Endodermal cell (in vitro differentiated cells): ENCODE measurements at places on chromosomes 2 and 18. TPM values are rescaled to one million over a fixed set of nuclear protein-coding genes. Genes with fewer than 3 reads are reported as not detected.

DNA sequence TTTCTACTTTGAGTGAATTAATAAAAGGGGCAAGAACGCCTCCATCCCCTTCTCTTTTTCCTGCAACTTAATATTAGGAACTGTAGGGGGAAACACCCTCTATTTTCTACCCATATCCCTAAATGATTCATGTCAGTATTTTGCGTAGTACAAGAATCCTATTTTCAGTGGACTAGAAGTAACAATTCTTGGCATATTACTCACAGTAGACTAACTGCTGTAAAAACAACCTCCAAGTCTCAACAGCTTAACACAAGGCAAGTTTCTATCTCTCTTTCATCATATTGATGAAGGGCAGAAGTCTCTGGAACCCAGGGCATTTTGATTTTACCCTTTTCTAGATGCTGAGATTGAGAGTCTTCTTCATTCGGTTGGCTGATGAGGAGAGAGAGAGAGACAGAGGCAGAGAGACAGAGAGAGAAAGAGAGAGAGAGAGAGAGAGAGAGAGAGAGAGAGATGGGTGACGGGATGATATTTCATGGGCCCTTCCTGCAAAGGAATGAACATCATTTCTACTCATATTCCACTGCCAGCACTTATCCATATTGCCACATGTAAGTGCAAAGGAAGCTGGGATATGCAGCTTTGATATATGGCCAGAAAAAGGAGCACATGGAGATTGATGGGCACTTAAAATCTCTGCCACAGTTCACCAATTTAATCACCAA lies 481.6 kb downstream of the LPIN1 start:
- H3K36me3 ChIP-seq, result no peaks in the 10 kb centered on the region
- H3K4me3 ChIP-seq, result no peak overlapping the region
- H3K27me3 ChIP-seq, result no peaks in the 10 kb centered on the region
- no peaks in the 10 kb centered on the region for H3K4me1 ChIP-seq

DNA sequence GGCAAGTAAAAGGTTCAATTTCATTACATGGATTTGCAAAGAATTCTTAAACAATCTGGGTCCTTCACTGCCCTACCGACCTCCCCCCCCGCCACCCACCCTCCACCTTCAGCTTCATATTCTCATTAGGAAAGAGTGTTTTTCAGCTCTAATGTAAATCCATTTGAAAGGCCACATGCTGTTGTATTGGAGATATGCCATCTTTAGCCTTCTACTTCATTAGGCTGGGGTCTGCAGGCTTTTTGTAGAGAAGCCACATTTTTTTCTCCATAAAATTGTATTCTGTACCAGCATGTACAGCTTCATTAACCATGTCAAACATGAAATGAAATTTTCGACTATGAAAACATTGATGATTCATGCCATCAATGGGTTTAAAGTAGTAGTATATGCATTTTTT lies 42.8 kb upstream of the THUMPD2 start:
- no peak overlapping the region for H3K27ac ChIP-seq
- H3K27me3 ChIP-seq, result no peaks in the 10 kb centered on the region
- DNase-seq, result no peak
- no peaks in the 10 kb centered on the region for H3K4me1 ChIP-seq

DNA sequence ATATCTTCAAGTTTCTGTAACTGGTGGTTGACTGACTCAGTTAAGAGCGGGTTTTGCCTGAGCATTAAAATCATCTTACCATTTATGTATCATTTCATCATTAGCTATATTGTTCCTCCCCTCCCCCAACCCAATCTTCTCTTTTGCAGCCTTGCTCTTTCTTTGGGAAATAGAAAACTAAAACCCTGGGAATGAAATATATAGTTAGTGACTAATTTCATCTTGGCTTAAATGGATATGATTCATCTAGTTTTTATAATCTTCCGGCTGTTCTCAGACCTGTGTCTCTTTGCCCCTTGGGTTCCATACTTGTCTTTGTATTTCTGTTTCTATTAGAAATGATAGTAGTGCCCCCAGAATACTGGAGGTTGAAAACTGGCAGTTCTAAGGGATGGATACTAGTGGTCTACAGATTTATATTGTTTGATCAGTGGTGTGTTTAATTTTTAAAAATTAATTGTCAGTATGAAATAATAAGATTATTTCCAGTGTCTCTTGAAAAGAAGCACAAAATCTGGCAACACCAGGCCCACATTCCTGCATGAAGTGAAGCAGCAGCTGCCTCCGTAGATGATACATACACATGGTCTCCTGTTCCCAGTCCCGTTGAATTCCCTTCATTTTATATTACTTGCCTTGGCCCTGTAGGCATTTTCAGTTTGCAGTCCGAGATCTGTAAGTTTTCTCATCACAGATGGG lies 44.5 kb downstream of the PHLPP1 start:
- H3K27ac ChIP-seq, result no peak overlapping the region
- no peaks in the 10 kb centered on the region for H3K27me3 ChIP-seq
- H3K4me1 ChIP-seq, result no peaks in the 10 kb centered on the region
- DNase-seq, result peak; percentile 49
- H3K36me3 ChIP-seq, result no peaks in the 10 kb centered on the region
- no peak overlapping the region for H3K4me3 ChIP-seq

DNA sequence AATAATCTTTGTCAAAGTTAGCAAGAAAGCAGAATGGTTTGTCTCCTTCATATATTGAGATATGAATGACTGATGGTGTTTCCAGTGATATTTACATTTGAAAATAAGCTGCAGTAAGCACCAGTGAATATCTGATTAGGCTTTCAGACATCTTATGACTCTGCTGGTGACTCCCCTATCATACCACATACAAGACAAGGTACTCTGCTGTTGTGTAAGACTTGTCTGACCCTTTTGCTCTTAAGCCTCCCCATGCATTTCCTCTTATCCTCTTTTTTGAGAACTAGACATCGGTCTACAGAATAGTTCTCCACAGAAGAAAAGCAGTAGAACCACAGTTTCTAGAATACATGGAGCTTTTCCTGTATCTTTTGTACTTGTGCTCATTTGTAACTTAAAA lies 9.3 kb downstream of the POLI start:
- DNase-seq, result no peak
- no peak overlapping the region for H3K4me3 ChIP-seq
- peaks cover 80% of the 10 kb centered on the region for H3K36me3 ChIP-seq

DNA sequence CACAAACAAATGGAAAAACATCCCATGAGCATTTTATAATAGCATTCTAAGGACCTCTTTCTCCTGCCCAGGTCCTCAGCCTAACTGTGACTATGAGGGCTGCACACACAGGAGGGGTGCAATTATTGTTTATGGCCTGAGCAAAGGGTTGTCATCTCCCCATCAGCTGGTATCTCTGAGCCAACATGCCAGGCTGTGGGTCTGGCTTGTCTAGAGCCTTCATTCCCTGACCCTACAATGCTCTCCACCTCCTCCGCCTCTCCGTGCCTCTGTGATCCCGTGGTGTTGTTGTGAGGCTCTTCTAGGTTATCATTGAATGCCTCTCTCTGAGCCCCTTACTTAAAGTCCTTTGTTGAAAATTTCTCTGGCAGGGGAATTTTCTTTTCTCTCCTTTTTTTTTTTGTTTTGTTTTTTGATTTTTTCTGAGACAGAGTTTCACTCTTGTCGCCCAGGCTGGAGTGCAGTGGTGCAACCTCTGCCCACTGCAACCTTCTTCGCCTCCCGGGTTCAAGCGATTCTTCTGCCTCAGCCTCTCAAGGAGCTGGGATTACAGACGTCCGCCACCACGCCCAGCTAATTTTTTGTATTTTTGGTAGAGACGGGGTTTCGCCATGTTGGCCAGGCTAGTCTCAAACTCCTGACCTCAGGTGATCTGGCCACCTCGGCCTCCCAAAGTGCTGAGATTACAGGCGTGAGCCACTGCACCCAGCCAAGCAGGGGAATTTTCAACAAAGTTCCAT lies 126.4 kb downstream of the SMAD7 start:
- no peaks in the 10 kb centered on the region for H3K36me3 ChIP-seq
- DNase-seq, result peak; percentile 25
- no peak overlapping the region for H3K4me3 ChIP-seq

- DNase-seq, result no peak
- H3K36me3 ChIP-seq, result no peaks in the 10 kb centered on the region
- H3K27ac ChIP-seq, result no peak overlapping the region
- no peaks in the 10 kb centered on the region for H3K4me1 ChIP-seq
- no peak overlapping the region for H3K4me3 ChIP-seq
Measured at GRCh38 chr18:56900195-56901094, 246.4 kb upstream of the BOD1L2 start.

- no peak overlapping the region for H3K27ac ChIP-seq
- no peaks in the 10 kb centered on the region for H3K36me3 ChIP-seq
- no peak overlapping the region for H3K4me3 ChIP-seq
- peaks cover 6% of the 10 kb centered on the region for H3K4me1 ChIP-seq
Measured at GRCh38 chr2:234137400-234138014, 87.0 kb downstream of the SPP2 start.

DNA sequence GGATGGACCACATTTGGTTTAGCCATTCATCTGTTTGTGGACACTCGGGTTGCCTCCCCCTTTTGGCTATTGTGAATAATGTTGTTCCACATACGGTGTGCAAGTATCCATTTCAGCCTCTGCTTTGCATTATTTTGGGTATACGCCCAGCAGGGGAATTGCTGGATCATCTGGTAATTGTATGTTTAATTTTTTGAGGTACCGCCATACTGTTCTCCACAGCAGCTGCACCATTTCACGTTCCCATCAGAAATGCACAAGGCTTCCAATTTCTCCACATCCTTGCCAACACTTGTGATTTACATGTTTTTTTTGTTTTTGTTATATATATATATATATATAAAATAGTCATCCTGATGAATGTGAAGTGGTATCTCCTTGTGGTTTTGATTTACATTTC lies 54.6 kb upstream of the TWIST2 start:
- H3K4me1 ChIP-seq, result no peaks in the 10 kb centered on the region
- H3K4me3 ChIP-seq, result no peak overlapping the region
- no peak overlapping the region for H3K27ac ChIP-seq
- H3K36me3 ChIP-seq, result no peaks in the 10 kb centered on the region
- no peaks in the 10 kb centered on the region for H3K27me3 ChIP-seq

- no peaks in the 10 kb centered on the region for H3K27me3 ChIP-seq
- DNase-seq, result no peak
- no peaks in the 10 kb centered on the region for H3K36me3 ChIP-seq
- H3K27ac ChIP-seq, result peak overlapping the region; percentile 7
Measured at GRCh38 chr2:101983928-101984327, 7.8 kb upstream of the IL1R2 start.

GRCh38 chr2:223989856-223990232 lies 32.6 kb downstream of the MRPL44 start:
- H3K27ac ChIP-seq, result no peak overlapping the region
- no peak overlapping the region for H3K4me3 ChIP-seq
- DNase-seq, result no peak
- no peaks in the 10 kb centered on the region for H3K4me1 ChIP-seq
- no peaks in the 10 kb centered on the region for H3K27me3 ChIP-seq

DNA sequence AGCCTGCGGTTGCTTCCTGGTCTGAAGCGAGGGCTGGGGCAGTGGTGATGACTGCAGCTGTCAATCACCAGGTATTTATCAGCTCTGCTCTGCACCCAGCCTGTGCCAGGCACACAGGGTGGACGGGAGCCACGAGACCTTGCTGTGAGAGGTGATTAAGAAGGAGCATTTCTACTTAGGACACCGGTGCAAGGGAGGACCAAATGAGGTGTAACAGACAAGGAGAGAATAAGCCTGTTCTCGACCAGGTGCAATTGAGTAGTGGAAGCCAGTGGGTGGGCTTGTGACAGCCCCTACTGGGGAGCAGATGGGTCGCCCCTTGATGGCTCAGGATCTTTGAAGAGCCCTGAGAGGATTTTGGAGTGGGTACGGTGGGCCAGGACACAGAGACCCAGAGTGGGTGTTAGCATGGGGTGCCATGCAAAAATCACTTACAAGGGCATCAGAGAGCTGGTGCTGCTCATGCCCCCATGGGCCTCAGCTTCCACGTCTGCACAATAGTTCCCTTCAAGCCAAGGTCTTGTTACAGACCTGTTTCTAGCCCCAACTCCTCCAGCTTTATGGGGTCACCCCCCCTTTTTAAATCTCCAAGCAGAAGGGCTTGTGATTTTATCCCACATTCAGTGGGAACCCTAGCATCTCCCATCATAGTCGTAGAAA lies 24.6 kb downstream of the GPR55 start:
- no peak overlapping the region for H3K27ac ChIP-seq
- no peaks in the 10 kb centered on the region for H3K36me3 ChIP-seq
- no peak overlapping the region for H3K4me3 ChIP-seq
- peaks cover 4% of the 10 kb centered on the region for H3K4me1 ChIP-seq

DNA sequence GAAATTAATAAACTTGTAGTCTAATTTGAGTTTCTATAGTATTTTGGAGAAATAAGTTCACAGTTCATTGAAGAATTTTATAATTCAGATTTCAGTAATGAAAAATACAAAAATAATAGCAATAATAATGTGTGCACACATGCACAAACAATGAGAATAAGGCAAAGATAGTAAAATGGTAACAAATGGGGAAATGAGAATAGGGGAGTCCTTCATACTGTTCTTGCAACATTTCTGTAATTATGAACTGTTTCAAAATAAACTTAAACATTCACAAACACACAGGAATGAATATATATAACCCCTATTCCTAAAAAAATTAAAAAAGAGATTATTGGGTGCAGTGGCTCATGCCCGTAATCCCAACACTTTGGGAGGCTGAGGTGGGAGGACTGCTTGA lies 63.9 kb downstream of the SPRED2 start:
- peaks cover 30% of the 10 kb centered on the region for H3K4me1 ChIP-seq
- no peaks in the 10 kb centered on the region for H3K27me3 ChIP-seq
- H3K4me3 ChIP-seq, result no peak overlapping the region
- H3K27ac ChIP-seq, result no peak overlapping the region
- no peak for DNase-seq

GRCh38 chr2:158413581-158413980 lies 43.0 kb downstream of the CCDC148 start:
- H3K36me3 ChIP-seq, result no peaks in the 10 kb centered on the region
- H3K27ac ChIP-seq, result no peak overlapping the region
- no peaks in the 10 kb centered on the region for H3K27me3 ChIP-seq
- no peaks in the 10 kb centered on the region for H3K4me1 ChIP-seq
- no peak for DNase-seq

DNA sequence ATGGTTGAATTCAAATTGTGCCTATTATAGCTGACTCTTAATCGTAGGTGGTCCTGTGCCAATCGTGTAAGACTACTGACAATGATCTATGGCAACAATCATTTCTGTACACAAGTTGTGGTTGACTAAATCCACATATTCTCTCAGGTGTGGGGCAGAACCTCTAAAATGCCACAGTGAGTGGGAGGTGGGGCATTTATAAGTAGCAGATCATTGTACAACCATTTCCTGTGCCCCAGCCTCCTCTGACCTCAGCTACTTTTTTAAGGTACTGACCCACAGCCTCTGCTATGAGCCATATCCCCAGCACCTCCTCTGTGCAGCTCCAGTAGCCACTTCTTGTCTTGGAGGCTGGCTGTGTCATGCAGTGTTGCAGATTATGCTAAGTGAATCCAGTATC lies 48.6 kb upstream of the RAPH1 start:
- no peak for DNase-seq
- no peak overlapping the region for H3K4me3 ChIP-seq
- H3K4me1 ChIP-seq, result peaks cover 10% of the 10 kb centered on the region
- H3K36me3 ChIP-seq, result no peaks in the 10 kb centered on the region
- no peak overlapping the region for H3K27ac ChIP-seq

- H3K4me3 ChIP-seq, result no peak overlapping the region
- H3K36me3 ChIP-seq, result no peaks in the 10 kb centered on the region
- no peak overlapping the region for H3K27ac ChIP-seq
- H3K27me3 ChIP-seq, result no peaks in the 10 kb centered on the region
- DNase-seq, result no peak
- H3K4me1 ChIP-seq, result no peaks in the 10 kb centered on the region
Measured at GRCh38 chr18:54089749-54090459, 134.6 kb downstream of the MBD2 start.

ASB18 gene
- not detected in 3 replicates for total RNA-seq

MOGAT1 gene
- total RNA-seq, result not detected in 2 replicates

CRYBA2 gene
- total RNA-seq, result 1.3 to 2.6 TPM (median 1.4 TPM) in 3 replicates

POTEF gene
- 0.18 to 0.38 TPM (median 0.31 TPM) in 3 replicates for total RNA-seq

ANO7 gene
- total RNA-seq, result 5.7 and 8.1 TPM in 2 replicates
